ENCODE measurements at places on chromosomes 2 and 18.

- DNase-seq: no peak
Measured at GRCh38 chr2:2184549-2185249, 146.4 kb downstream of the MYT1L start.

- DNase-seq: no peak
Measured at GRCh38 chr2:98552499-98553179, 55.7 kb downstream of the COA5 start.

GRCh38 chr18:13141209-13141608 lies 77.4 kb upstream of the LDLRAD4 start:
- no peak for DNase-seq

GRCh38 chr2:54606393-54606958 lies 117.0 kb upstream of the EML6 start:
- DNase-seq: no peak

DNA sequence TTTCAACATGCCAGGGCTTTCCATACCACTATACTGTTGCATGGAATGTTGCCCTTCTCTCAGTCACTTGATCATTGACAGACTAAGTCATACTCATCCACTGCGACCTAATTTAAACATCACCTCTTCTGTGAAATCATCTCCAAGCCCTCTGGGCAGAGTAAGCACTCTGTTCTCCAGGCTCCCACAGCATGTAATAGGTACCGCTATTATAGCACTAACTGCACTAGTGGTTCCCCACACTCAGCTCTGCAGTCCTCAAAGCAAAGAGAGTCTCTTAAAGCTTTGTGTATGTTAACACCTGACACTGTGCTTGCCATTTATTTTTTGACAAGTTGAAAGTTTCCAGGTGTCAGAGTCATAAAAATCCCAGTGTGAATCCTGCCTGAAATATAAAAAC lies 947.2 kb downstream of the ERBB4 start:
- DNase-seq: no peak

DNA sequence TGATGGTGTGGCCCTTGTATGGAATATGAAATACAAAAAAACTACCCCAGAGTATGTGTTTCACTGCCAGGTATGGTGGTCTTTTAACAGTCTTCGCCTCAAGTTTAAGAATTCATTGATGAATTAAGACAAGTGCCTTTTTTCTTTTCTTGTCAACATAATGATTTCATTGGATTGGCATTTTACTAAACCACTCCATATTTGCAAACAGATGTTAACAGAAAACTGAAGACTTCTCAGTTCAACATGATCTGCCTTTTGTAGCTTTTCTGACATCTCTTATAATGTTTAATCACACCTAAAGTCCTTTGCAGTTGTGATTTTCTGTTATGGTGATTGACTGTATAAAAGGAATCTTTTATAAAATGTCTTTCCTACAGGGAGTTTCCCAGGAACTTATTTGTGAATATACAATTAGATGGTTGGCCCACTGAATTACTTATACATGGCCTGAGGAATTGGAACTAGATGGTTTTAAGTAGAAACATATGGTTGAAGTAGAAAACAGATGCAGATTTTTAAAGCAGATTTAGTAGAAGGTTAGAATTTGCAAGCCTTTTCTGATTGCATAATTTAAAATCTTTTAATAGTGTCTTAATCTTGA lies 39.7 kb downstream of the DYNC1I2 start:
- no peak for DNase-seq

- DNase-seq: no peak
Measured at GRCh38 chr2:36271266-36271665, 84.3 kb upstream of the CRIM1 start.

DNA sequence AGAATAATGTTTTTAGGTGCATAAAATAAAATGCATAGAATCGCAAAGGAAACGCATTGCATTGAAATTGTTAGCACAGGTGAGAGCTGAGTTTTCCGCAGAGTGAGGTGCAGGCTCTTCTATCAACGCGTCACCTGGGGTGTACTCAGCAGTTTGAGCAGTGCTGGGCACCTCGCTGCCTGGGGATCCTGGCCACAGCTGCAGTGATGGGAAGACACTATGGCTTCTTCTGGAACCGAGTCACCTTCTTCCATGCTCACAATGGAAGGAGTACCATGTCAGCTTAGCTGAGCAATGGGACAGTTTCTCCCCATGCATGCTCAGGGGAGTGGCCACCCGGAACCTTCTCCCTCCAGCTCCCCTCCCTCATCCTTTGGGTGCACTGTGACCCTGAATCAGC lies 95.4 kb upstream of the OTOS start:
- DNase-seq: no peak

DNA sequence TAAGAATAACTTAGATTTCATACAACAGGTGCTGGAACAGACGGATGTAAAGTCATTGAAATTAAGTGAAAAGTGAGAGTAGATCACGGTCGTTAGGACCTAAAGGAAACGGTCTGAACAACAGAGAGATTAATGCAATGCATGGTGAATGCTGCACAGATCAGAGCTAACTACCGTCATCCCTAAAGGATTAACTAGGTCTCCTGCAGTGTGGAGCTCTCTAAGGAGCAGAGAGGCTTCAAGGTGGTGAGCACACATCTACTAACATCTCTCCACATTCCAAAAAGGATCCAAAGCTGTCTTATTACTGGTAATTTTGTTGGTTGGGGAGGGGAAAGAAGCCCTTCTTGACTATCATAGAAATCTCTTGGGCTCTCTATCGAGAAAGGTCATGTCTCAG lies 75.3 kb downstream of the CABYR start:
- DNase-seq: no peak

Data from hypothalamus (tissue), 51 donors.